ENCODE measurements at places on chromosomes 4 and X. TPM values are rescaled to one million over a fixed set of nuclear protein-coding genes. Genes with fewer than 3 reads are reported as not detected.

The CFAP47 gene
- not detected for total RNA-seq

The ASB5 gene
- not detected for total RNA-seq

The PCYT1B gene
- total RNA-seq, result 3.1 TPM

The RHOXF1 gene
- total RNA-seq, result not detected

The SUPT20HL1 gene
- not detected for total RNA-seq

The SSX2 gene
- total RNA-seq, result not detected

The BEX4 gene
- total RNA-seq, result 45.3 TPM

The RASSF6 gene
- total RNA-seq, result not detected

The PWWP3B gene
- 2.1 TPM for total RNA-seq

The WNK3 gene
- total RNA-seq, result 5.7 TPM

The FAM47E gene
- 0.73 TPM for total RNA-seq

The NSUN7 gene
- 2.4 TPM for total RNA-seq

The RTL3 gene
- 0.28 TPM for total RNA-seq

The PRSS12 gene
- 15.3 TPM for total RNA-seq

The LUZP4 gene
- total RNA-seq, result not detected

The ZNF711 gene
- 6.7 TPM for total RNA-seq

The PDGFRA gene
- total RNA-seq, result 69.6 TPM

The HOPX gene
- 2.7 TPM for total RNA-seq

The TBC1D9 gene
- total RNA-seq, result 46.5 TPM

The LRP2BP gene
- total RNA-seq, result 0.49 TPM

The ASMTL gene
- total RNA-seq, result 20.2 TPM

The KCND1 gene
- 1.6 TPM for total RNA-seq

The PDE5A gene
- 17.0 TPM for total RNA-seq

The CXCL11 gene
- total RNA-seq, result not detected

All from chondrocyte (in vitro differentiated cells).